ENCODE measurements at places on chromosomes 3 and 15. TPM values are rescaled to one million over a fixed set of nuclear protein-coding genes. Genes with fewer than 3 reads are reported as not detected.

Gene SERPINI2
- polyA plus RNA-seq, result not detected

Gene A4GNT
- not detected for polyA plus RNA-seq

Gene CAMKV
- not detected for polyA plus RNA-seq

GRCh38 chr3:177827511-177828207 is 630.4 kb upstream of the TBL1XR1 start:
- no peak for DNase-seq

Gene LMOD3
- 0.03 TPM for polyA plus RNA-seq

GRCh38 chr15:63452552-63453136 is 51.7 kb upstream of the USP3 start:
- no peak for DNase-seq

- no peak for DNase-seq
Measured at GRCh38 chr15:94845390-94845716, 614.0 kb downstream of the MCTP2 start.

Gene RPN1
- polyA plus RNA-seq, result 281 TPM

DNA sequence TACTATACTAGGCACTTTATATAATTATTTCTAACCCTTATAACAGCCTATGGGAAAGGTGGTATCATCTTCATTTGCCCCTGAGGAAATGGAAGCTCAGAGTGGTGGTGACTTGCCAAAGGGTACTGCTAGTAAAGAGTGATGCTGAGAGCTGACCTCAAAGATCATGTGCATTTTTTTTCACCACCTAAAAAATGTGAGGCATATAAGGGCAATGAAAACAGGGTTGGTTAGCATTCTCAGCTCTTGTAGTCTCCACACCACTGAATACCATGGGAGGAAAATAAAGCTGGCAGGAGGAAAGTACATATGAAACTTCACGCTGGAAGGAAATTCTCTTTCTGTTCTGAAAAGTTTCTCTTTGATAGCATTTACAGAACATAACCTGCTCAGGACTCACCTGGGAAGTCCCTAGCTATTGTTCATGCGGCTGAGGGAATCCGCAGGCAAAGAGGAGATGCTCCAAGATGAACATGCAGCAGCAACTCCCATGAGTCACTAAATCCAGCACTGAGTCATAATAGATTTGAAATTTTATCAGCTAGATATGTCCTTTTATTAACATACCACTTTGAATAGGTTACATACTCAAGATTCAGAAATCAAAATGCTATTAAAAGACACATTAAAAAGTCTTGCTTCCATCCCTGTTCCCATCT is 17.3 kb downstream of the FAIM start:
- no peak for DNase-seq

DNA sequence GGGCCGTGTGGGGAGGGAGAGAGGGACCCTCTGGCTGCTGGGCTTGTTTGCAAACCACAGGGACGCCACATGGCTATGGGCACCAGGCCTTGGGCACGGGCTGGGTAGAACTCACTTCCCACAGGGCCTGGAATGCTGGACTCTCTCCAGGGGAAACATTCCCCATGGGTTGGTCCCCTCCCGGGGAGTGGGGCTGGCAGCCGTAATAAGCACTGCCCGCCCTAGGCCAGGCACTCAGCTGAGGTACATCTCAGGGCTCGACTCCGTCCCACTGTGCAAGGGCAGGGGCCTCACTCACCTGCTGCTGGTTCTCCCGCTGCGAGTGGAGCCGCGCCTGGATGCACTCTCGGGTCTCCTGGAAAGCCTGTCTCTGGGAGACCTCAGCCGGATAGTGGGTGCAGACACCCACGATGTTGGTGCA is 96.7 kb downstream of the ADCY5 start:
- no peak for DNase-seq

Gene CPEB1
- not detected for polyA plus RNA-seq

GRCh38 chr3:66452303-66453011 is 48.4 kb downstream of the LRIG1 start:
- DNase-seq, result no peak

DNA sequence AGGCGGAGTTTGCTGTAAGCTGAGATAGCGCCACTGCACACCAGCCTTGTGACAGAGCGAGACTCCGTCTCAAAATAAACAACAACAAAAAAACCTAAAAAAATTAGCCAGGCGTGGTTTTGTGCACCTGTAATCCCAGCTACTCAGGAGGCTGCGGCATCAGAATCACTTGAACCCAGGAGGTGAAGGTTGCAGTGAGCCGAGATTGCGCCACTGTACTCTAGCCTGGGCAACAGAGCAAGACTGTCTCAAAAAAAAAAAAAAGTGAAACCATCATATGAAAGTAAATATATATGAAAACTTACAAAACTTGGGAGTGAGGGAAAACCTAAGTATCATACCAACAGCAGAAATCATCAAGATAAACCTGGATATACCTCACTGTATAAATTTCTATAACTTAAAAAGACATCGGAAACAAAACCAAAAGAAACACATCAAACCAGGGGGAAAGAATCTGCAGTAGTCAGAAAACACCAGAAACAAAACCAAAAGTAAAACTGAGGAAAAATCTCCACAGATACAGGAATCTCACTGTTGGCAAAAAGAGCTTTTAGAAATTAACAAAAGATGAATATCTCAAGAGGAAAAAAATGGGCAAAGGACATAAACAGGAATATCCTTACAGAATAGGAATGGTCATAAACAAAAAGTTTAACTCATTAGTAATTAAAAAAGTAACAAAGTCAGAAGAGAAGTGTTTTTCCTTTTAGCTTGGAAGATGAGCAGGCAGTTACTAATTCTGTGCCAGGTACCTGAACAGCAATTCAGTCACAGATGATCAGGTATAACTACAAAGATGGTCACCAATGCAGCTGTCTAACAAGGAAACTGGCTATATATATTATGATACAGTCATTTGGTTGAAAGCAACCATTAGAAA is 41.3 kb downstream of the ETV5 start:
- no peak for DNase-seq

Gene PLCB2
- polyA plus RNA-seq, result 17.3 TPM

Gene SLC24A5
- not detected for polyA plus RNA-seq

- no peak for DNase-seq
Measured at GRCh38 chr3:43162230-43163084, 56.6 kb upstream of the POMGNT2 start.

DNA sequence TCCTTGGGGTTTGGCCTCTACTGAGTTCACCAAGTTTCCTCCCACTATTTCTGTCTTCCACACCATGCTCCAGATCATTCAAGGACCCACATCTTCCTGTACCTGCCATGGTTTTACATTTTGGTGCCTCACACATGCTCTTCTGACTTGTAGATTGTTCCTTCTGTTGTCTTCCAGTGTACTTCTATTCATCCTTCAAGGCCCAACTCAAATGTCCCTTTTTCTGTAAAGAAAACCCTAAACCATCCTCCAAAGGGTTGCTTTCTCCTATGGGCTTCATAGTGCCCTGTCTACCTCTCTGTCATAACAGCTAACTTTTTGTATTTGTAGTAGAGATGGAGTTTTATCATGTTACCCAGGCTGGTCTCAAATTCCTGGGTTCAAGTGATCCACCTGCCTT is 20.1 kb upstream of the TSEN2 start:
- DNase-seq, result no peak

DNA sequence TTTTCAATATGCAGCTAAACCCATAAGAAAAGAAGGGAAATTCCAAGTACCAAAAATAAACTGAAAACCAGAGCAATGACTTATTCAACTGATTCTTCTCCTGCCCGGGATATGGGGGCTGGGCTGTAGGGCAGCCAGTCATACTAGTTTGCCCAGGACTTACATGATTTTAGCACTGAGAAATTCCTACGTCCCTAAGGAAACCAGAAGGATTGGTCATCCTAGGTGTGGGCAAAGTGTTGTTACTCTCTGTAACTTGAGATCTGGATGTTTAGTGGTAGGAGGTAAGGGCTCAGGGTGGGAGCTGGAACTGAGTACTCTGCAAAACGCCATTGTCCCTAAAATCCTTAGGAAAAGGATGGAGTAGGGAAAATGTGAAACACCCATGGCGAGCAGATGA is 1.2 kb upstream of the DAZL start:
- no peak for DNase-seq

- DNase-seq, result no peak
Measured at GRCh38 chr3:184647405-184647936, 64.4 kb downstream of the MAGEF1 start.

GRCh38 chr3:9703736-9704346 is at the start of gene CPNE9:
Gene CPNE9 (plus strand): TSS chr3:9703833. CDS start chr3:9703997, 164 bp downstream.
- no peak for DNase-seq

GRCh38 chr15:34802803-34803750 is 7.7 kb upstream of the ACTC1 start:
- DNase-seq, result no peak
